ENCODE measurements at places on chromosomes 11 and 22.
A peak's percentile ranks its signal among the peaks of the same experiment; 100 is the strongest.

- peak; percentile 73 for DNase-seq
These were observed 6.0 kb upstream of the ARHGAP42 start for GRCh38 chr11:100681064-100681502.

GRCh38 chr11:62777389-62777788, 6.2 kb downstream of the TAF6L start:
- no peak for DNase-seq

DNA sequence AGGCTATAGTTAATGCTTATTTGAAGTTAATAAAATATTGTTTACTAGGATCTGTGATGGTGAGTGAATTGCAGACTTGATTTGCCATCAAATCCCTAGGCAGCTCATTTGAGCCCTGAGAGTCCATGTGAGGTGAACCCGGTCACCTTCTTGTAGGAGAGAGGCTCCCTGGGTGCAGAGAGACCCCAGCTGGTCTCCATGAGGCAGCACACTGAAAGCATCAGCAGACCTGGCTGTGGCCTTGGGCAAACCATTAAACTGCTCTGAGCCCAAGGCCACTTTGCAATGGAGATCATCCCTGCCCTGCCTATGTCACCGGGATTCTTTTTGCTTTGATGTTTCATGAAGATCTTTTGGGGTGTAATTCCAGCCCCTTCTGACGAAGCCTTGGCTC, 125.2 kb downstream of the MICAL2 start:
- DNase-seq: no peak

- peak; percentile 81 for DNase-seq
These were observed 181.4 kb downstream of the DBX1 start for GRCh38 chr11:19978668-19979518.

DNA sequence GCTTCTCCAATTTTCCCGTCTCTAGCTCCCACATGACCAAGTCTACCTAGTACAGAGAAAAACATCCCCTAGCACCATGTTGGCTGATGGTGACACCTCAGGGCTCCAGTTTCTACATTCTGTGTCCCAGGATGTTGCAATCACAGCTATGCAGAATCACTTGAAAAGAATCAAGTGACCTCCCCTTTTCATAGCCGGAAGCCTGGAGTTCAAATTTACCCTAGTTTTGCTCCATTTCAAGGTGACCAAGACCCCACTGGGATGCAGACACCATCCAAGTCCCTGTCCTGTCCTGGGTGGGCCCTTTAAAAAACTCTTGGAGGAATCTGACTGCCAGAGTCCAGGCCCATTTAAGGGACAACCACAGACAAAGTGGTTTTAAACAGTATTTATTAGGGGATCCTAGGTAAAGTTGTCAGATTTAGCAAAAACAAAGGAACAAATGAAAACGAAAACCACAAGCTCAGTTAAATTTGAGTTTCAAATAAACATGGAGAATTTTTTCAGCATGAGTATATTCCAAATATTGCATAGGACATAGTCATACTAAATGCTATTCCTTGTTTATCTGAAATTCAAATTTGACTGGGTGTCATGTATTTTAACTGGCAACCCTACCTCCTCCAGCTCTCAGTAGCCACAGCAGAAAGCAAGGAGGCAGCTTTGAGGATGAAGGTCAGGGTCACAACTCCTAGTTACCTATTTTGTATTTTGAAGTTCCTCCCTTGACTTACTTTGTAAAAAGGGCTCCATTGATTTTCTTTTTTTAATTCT, 52.4 kb downstream of the MIAT start:
- DNase-seq: no peak

DNA sequence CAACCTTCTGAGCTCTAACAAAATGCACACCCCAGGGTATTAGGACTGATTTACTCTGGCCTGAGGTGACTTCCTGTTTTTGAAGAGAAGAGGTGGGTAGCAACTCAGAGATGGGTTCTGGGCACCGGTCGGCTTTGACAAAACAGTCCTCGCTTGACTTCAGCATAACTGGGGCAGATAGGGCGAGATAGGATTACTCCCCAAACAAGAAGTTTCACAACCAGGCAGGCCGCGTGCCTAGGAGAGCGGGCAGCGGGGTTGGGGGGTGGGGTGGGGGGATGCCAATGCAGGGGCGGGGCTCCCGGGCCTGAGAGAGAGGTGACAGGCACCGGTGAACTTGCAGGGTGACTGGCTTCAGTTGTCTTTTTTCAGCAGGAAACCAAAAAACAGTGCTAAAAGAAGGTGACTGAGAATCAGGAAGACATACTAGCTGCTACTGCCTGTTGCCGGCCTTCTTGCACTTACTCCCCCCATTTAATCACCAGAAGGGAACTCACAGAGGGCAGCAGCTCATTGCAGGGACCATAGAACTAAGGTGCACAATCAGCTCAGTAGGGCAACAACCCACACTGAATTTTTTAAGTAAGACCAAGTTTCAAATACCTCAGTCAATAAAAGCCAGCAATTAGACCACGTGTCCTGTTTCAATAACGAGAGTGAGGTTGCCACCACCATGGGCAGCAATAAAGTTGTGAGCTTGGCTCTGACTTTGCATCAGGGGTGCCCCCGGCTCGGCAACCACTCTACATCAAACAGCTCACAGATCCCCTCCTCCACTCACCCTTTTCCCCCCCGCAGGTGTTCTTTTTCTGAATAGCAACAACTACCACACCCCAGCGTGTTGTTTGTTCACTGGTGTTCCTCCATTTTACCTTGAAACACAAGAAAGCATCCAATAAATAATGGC, 37.2 kb upstream of the ETS1 start:
- DNase-seq: no peak

GRCh38 chr11:19769820-19770219, 57.2 kb downstream of the NAV2 start:
- peak; percentile 30 for DNase-seq

DNA sequence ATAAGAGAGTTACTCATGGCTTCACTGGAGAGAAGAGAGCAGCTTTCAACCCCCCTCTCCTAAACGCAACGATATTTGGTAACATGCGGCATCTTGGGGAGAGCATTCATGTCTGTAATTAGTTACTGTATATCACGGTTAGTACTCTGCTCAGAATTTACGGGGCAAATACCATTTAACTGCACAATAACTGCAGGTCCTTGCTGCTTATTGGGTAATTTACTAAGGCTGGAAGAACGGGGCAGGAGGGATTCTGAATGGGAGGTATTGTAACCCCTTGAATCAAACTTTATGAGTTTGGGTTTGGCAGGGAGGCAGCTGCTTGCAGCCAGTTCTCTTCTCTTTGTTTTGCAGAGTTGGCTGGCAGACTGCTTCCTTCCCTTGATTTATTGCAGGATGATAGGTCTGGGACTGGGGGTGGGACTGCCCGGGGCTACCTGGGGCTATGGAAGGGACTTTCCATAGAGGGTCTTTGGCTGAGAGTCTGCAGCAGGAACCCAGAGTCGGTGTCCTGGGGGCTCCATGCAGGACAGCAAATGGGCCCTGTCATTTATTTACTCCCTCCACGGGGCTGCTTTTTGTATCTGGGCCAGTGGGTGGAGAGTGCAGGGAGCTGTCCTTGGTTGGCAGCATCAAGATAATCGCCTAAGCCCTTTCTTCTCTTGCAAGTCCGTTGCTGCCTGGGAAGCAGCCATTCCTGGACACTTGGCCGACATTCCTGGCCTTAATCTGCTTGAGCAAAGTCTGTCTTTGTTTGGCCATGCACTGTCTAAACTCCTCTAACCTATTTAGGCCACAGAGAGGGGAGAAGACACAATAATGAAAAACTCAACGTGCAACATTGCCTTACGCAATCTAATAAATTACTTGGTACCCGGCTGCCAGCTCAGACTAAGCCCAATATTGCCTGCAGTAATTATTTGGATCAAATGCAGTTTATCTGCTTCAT, 188.9 kb downstream of the ST3GAL4 start:
- no peak for DNase-seq

DNA sequence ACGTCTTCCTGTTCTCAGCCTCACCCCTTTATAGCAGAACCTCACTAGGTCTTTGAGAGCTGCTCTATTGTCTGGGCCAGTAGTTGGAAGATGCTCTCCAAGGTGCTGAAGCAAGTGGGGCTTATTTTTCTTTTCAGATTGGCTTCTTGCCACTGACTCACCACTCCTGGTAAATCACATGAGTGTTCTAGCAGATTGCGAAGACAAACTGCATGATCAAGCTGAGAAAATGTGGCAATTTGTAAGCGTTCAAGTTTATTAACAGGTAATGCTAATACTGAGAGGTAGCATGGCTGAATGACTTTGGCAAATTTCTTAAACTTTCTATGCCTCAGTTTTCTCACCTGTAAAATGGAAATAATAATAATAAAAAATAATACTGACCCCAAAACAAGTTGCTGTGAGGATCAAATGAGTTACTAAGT, 59.2 kb downstream of the CACNG2 start:
- DNase-seq: peak; percentile 75

DNA sequence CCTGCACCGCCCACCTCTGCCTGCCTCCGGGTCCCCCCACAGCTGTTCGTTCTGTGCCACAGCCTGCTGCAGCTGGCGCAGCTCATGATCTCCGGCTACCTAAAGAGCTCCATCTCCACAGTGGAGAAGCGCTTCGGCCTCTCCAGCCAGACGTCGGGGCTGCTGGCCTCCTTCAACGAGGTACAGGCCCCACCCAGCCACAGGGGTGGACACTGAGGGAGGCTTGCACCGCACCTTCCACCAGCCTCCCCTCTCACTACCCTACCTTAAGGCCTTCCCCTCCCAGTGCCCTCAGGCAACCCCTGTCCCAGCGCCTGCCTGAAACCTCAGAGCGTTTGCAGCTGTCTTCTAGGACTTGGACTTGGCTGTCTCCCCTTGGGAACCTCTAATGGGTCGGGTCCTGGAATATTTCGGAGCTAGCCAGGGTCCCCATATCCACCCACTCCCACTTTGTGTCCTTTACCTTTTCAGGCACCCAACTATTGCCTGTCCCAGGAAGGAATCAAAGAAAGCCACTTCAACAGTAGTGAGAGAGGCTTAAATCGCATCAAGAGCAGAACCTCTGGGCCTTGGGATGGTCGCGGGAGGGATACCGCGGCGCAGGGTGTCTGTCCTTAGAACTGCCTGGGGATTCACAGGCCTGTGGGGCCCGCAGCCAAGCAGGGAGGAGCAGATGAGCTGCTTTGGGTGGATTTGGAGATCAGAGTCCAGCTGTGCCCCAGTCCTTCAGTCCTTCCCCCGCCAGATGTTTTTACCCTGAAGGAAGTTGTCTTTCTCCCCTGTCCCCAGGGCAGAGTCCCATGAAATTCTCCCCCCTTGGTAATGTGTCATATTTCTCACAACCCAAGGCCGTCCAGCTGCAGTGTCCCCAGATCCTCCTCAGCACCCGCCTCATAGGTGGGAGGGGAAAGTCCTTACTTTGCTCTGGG, 13.3 kb downstream of the SLCO2B1 start:
- no peak for DNase-seq

- DNase-seq: no peak
These were observed 100.4 kb upstream of the NECTIN1 start for GRCh38 chr11:119829402-119829801.

- no peak for DNase-seq
These were observed 8.1 kb downstream of the MS4A4A start for GRCh38 chr11:60288531-60288930.

DNA sequence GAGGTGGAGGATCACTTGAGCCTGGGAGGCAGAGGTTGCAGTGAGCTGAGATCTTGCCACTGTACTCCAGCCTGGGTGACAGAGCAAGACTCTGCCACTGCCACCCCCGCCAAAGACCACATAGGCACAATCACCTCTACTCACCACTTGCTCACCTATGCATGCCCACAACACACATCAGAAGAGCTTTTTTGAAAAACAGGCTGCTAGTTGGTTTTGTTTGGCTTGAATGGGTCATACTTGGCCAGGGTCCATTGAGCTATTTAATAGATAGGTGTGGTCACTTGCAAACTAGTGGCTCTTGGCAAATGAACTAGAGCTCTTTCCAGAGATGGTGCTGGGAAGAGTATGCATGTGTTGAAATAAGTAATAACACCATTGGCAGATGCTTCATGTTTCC, 80.1 kb downstream of the EMSY start:
- DNase-seq: peak; percentile 31

Data from skeletal muscle cell (primary cell).